ENCODE measurements at places on chromosomes 5 and 9.

DNA sequence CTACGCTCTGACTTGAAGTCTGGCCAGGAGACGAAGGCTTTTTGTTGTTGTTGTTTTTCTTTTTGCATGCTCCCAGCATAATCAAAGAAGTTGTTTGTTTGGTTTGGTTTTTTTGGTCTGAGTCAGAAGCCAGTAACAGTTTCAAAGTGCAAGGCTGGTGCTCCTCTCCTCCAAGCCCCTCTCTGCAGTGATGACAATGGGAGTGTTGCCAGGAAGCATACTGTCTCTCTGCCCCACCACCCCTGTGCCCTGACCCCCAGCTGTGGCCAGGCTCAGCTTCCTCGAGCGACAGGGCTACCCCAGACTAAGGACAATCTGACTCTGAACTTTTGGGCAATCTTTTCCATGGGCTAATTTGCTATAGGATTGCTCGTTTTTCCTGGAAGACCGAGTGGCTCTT lies 173.8 kb upstream of the PITX1 start:
- DNase-seq, result no peak

DNA sequence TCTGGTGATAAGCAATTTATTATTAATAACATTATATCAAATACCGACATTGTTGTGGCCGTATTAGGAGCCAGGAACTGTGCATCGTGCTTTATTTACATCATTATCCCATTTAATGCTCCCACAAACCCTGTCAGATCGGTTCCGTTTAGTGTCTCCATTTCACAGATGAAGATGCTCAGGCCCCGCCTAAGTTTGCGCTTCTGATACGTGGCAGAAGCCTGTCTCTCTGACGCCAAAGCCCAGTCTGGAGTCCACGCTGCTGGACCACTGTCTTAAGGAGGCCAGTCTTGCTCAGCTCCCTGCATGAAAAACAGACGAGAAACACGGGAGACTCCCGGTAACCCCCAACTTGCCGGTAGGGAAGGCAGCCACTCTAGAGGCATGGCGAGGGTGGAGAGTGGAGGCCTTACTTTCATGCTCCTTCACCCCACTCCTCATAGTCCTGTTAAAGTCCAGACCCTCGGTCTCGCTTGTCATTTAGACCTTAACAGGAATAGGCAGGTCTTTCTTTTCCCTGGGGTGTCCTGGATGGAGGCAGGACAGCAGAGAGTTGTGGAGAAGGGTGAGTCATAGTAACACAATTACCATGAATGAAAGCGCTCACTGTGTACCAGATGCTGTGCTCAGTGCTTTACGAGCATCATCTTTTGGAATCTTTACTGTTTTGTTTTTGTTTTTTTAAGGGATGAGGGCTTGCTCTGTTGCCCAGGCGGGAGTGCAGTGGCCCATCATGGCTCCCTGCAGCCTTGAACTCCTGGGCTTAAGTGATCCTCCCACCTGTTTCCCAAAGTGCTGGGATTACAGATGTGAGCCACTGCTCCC lies 872 bp downstream of the TXNDC15 start:
- DNase-seq, result no peak

GRCh38 chr5:142433526-142434321 lies 108.9 kb upstream of the SPRY4 start:
- no peak for DNase-seq

DNA sequence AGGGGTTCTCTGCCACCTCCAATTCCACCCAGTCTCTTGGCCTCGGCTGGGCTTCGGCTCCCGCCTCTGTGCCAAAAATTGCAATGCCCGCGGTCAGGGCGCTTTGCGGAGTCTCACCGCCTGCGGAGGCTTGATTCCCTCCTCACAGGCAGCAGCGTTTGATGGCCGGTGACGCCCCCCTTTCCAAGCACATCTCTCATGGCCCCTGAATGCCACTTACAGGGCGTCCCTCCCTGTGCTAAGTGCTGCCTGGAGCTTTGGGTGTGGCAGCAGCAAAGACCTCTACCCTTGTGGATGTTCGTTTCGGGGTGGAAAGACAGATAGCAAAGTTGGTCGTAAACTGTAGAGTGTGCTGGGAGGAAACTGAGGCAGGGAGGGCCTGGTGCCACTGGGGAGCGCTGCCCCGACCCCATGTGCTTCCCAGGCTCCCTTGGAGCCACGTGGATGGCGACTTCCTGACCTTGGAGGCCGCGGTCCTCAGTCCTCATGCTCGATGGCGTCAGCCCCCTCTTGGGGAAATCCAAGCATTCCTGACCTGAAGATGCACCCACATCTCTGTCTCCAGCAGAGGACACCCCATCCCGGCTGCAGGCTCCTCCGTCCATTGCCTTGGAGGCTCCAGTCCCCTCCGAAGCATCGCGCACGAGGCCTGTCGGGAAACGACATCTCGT lies 249.2 kb upstream of the IRX4 start:
- DNase-seq, result no peak

- no peak for DNase-seq
These were observed 607.8 kb downstream of the BNC2 start for GRCh38 chr9:16262477-16263261.

- no peak for DNase-seq
These were observed 67.4 kb downstream of the FBN2 start for GRCh38 chr5:128470663-128471062.
